HuH-7 (cell line): ENCODE measurements at places on chromosomes 12 and 14.
A peak's percentile ranks its signal among the peaks of the same experiment; 100 is the strongest.

DNA sequence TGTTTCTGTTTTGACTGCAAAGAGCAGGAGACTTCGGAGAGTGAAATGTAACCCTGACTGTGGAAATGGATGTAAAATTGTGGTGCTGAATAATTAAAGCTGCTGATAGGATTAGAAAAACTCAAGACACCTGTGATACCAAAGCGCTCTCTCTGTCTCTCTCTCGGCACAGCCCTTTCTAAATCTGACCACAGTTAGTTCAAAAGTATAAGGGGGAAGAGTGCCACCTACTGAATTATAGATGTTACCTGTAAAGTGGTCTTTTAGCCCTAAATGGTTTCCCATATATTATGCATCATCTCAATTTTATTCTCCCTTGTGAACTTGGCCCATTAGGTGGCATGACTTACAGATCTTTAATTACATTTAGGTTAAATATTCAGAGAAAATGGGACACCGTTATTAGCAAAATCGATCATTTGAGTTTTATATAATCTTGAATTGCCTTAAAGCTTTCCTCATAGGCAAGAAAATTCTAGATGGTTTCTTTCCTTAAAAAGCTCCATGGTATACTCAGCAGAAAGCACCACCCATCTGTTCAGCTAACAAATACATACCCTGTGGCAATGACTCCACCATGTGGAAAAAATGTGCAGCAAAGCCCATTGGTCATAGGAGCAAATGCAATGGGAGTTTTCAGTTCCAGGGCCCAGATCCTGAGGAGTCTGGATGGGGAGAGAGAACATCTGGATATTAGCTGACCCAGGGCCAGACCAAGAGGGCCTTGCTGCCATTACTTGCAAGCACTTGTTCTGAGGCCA lies 18.1 kb downstream of the RFC5 start:
- DNase-seq, result no peak

GRCh38 chr14:61662437-61663311 lies 32.6 kb upstream of the HIF1A start:
- no peak for DNase-seq

GRCh38 chr14:32200368-32201192 lies 1.3 kb upstream of the RNU6-7 start:
- DNase-seq, result no peak

- DNase-seq, result no peak
Measured at GRCh38 chr14:35506927-35507326, 27.0 kb upstream of the INSM2 start.

- no peak for DNase-seq
Measured at GRCh38 chr14:33030386-33030785, 91.7 kb downstream of the NPAS3 start.

GRCh38 chr14:73634011-73634833 lies 10.6 kb upstream of the DNAL1 start:
- DNase-seq, result peak; percentile 58

DNA sequence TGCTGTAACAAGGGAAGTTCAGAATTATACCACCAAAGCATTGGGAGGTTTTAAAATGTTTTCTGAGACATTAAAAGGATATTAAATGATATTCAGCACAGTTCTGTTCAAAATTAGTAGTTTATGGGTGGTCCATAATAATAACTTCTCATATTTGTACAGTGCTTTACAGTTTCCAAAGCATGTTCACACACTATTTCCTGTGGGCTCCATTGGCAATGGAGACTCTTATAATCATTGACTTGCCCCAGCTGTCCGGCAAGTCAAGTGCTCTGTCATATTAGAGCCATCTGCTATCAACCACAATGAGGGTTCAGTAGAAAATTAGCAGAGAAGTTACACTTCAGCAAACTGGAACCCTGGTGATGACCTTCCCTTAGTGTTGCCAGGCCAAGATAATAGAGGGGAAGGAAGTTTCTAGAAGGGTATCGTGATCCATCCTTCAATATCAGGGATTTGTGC lies 526.6 kb upstream of the CCDC196 start:
- no peak for DNase-seq

GRCh38 chr12:132067182-132067581 lies 76.9 kb downstream of the DDX51 start:
- no peak for DNase-seq

- no peak for DNase-seq
Measured at GRCh38 chr12:75974323-75975187, 57.0 kb downstream of the PHLDA1 start.

DNA sequence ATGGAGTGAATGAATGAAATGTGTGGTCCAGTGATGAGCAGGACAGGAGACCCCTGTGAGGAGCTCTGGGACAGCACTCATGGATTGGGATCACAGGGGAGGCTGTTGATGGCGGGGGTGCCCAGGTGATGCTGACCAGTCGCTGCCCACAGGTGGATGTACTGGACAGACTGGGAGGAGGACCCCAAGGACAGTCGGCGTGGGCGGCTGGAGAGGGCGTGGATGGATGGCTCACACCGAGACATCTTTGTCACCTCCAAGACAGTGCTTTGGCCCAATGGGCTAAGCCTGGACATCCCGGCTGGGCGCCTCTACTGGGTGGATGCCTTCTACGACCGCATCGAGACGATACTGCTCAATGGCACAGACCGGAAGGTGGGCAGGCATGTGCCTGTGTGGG lies 13.3 kb upstream of the LRP1-AS start:
- DNase-seq, result no peak

- DNase-seq, result no peak
Measured at GRCh38 chr12:45168976-45169375, 46.9 kb upstream of the ANO6 start.

GRCh38 chr12:120489018-120489417 lies 6.9 kb upstream of the DYNLL1 start:
- no peak for DNase-seq

DNA sequence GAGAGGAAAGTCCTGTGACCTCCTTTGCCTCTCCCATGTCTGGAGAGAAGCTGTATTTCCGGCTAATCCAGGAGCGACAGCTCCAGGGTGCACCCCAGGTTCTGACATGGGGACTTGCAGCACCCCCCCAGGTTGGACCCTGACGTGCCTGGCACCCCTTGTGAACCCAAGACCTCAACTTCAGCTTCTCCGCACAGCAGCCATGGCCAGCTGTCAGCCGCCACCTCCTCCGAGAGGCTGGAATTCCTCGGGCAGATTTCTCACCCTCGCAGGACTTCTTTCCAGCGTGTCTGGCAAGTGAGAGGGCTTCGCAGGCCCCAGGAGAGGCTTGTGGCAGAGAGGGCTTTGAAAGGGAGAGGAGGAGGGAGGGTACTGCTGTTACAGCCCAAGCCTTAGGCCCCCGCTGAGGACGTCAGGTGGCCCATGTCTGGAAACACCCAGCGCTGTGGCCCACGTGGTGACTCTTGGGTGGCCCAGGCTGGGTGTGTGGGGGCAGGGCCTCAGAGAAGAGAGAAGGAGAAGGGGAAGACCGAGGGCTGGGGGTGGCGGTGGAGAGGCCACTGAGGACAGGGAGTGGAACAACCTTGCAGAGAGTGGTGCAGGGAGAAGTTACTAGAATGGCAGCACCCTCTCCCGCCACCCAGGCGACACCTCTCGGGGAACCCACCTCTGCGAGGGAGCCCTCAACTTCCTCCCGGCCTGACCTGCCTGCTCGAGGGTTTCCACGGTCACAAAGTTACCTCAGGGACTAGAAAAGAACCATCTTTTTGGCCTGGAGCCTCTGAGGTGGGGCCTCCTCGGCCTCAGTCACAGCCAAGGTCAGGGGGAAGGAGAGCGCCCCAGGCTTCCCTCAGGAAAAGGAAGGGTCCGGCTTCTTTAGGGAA lies 11.7 kb upstream of the RPS6KL1 start:
- no peak for DNase-seq
